ENCODE measurements at places on chromosomes 7 and 10. TPM values are rescaled to one million over a fixed set of nuclear protein-coding genes. Genes with fewer than 3 reads are reported as not detected.

The NPFFR1 gene
- 0.10 TPM for polyA plus RNA-seq

The LHFPL3 gene
- 6.2 TPM for polyA plus RNA-seq

The TMEM130 gene
- 4.1 TPM for polyA plus RNA-seq

The NOLC1 gene
- polyA plus RNA-seq = 90.4 TPM

The HMX2 gene
- polyA plus RNA-seq = 1.3 TPM

The OR2A1 gene
- polyA plus RNA-seq = 1.5 TPM

The CYP26C1 gene
- 0.06 TPM for polyA plus RNA-seq

The MKLN1 gene
- polyA plus RNA-seq = 40.3 TPM

The SVOPL gene
- 2.0 TPM for polyA plus RNA-seq

The MYOF gene
- 39.7 TPM for polyA plus RNA-seq

The CALML5 gene
- not detected for polyA plus RNA-seq

The OR6B1 gene
- not detected for polyA plus RNA-seq

The OR13A1 gene
- polyA plus RNA-seq = 0.08 TPM

The TMEM168 gene
- 37.7 TPM for polyA plus RNA-seq

The FAM221A gene
- 17.1 TPM for polyA plus RNA-seq

The NUTM2B gene
- polyA plus RNA-seq = 3.5 TPM

The SCIN gene
- polyA plus RNA-seq = 122 TPM

The SKIDA1 gene
- polyA plus RNA-seq = 3.7 TPM

The KLLN gene
- 0.48 TPM for polyA plus RNA-seq

The AGR2 gene
- polyA plus RNA-seq = 82.8 TPM

The TLX1 gene
- polyA plus RNA-seq = not detected

The ST8SIA6 gene
- 1.5 TPM for polyA plus RNA-seq

The DRGX gene
- 0.15 TPM for polyA plus RNA-seq
